ENCODE measurements at places on chromosomes 6 and 20.
A peak's percentile ranks its signal among the peaks of the same experiment; 100 is the strongest.

DNA sequence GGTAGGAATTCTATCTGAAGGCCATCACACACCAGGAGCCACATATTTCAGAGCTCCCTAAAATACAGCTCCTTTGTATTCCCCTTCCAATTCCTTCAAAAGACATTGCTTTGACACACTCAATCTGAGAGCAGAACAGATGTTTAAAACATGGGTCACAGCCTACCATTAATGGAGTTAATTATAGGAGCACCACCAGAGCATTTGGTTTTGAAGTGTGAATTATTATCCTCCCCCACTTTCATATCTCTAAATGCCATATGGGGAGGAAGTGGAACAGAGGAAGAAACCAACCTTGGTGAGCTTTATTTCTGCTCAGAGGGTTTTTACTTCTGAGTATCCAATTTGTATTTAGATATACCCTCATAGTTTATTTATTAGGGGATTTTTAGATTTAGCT is 50.7 kb upstream of the TNFRSF21 start:
- DNase-seq, result no peak

DNA sequence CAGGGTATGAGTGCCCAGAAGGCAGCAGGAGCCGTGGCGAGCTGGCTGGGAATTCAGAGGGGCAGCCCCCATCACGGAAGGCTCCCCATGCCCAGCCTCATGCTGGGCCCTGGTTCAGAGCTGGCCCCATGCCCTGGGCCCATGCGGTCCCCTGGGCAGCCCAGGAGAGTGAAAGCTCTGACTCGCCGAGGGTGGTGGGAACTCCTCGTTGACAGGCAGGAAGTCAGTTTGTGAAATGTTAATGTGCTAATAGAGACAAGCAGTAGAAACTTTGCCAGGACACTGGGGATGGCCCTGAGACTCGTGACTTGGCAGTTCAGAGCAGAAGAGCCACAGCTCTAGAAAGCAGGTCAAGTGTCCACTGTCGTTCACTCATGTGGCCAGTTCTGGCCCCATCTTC is 353.0 kb downstream of the TAF4 start:
- no peak for DNase-seq

DNA sequence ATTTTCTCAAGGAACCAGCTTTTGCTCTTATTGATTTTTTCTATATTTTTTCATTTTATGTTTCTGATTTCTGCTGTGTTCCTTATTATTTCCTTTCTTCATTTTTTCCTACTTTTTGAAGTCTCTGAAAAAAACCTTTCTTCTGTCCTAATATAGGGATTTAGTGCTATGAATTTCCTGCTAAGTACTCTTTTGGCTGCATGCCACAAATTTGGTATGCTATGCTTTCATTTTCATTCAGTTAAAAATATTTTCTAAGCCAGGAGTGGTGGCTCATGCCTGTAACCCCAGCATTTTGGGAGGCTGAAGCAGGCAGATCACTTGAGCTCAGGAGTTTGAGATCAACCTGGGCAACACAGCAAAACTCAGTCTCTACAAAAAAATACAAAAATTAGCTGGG is 30.6 kb downstream of the SIRPD start:
- peak; percentile 20 for DNase-seq

DNA sequence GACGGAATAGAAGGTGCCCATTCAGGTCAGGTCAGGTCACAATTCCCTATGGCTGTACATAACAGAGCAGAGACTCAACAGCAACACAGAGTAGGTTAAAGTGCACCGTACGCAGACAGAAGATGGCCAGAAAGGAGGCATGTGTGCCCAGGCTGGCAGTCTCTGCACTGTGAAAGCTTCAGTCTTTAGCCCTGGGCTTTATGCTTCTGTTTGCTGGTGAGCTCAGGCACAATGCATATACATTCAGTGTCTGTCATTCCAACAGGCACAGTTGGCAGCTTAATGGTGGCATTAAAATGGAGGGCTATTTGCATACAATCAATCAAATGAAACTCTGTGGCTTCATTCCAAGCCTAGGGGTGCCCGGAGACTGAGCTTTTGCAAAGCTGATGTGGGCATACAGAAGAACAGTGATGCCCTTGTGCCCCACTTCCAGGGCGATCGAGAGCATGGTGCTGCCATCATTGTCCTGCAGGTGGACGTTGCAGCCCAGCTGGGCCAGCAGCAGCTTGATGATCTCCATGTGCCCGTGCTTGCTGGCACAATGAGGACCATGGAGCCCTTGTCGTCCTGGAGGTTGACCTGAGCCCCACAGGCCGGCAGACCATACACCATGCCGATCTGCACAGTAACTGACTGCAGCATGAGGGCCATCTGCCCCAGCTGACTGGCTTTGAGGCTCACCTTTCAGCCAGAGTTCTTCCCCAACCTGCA is 22.4 kb downstream of the TRMT6 start:
- no peak for DNase-seq

DNA sequence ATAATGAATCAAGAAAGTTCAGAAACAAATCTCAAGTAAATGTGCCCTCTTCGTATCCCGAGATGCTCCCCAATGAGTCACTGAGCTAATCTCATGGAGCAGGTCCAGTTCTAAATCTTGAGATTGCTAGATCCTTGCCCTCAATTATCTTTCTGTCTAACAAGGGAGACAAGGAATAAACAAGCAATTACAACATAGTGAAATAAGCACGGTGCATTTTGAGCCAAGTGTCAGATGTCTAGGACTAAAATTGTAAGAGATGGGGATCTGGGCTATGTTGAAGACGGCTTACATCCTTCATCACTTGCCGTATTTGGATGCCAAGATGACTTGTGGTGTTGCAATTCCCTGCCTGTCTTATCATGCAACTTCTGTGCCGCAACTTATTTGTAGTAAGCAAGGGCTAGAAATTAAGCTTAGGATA is 56.5 kb upstream of the ADGRF1 start:
- DNase-seq, result peak; percentile 99

Data from fibroblast of villous mesenchyme (primary cell).